ENCODE measurements at places on chromosomes 6 and 20. TPM values are rescaled to one million over a fixed set of nuclear protein-coding genes. Genes with fewer than 3 reads are reported as not detected.

Gene BPIFB4
- not detected for polyA plus RNA-seq

GRCh38 chr20:542777-543368, 717 bp downstream of the CSNK2A1 start:
- peak; percentile 12 for DNase-seq

GRCh38 chr6:169185692-169186485, 67.8 kb downstream of the THBS2 start:
- no peak for DNase-seq

DNA sequence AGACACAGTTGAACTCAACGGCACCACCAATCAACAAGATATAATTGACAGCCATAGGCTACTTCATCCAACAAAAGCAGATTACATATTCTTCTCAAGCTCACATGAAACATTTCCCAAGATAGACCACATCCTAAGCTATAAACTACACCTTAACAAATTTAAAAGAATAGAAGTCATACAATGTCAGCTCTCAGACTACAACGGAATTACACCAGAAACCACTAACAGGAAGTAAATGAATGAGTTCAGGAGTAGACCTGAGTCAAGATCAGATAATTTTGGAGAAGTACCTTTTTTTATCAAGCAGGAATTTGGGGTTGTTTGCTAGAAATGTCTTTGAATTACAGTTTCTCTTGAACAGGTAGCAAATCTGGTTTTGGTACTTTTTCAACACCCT, 237.8 kb downstream of the TBX18 start:
- no peak for DNase-seq

GRCh38 chr6:2935566-2936291, 32.6 kb upstream of the SERPINB9 start:
- no peak for DNase-seq

Gene BPIFA1
- not detected for polyA plus RNA-seq

- DNase-seq, result peak; percentile 87
Measured at GRCh38 chr6:90296341-90297114, at the start of gene BACH2. TSS of gene BACH2 (minus strand) at chr6:90296843. CDS start at chr6:90008844, 287,999 bp downstream.

GRCh38 chr20:58995461-58996225, 11.4 kb downstream of the CTSZ start:
- no peak for DNase-seq

All from renal cortex interstitium (tissue), 15 donors.